RPMI7951 (cell line): ENCODE measurements at places on chromosomes 5 and 9. TPM values are rescaled to one million over a fixed set of nuclear protein-coding genes. Genes with fewer than 3 reads are reported as not detected.

DNA sequence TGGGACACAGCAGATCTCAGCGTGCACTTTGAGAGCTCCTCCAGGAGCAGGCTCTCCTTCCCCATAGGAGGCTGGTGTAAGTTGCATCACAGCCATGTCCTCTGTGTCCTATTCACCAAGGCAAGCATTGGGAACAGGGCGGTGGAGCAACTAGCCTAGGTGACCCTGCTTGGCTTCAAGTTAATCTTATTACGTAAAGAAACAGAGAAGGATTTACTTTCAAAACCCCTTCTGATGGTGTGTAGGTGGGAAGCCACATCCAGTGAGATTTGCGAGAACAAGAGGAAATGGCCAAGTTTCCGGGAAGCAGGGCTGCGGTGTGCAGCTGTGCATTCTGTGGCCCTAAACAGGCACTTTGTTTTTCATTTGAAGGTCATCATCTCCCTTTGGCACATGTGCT is 80.2 kb downstream of the TRIO start:
- DNase-seq, result no peak

The HINT2 gene
- 57.7 and 63.2 TPM in 2 replicates for total RNA-seq

DNA sequence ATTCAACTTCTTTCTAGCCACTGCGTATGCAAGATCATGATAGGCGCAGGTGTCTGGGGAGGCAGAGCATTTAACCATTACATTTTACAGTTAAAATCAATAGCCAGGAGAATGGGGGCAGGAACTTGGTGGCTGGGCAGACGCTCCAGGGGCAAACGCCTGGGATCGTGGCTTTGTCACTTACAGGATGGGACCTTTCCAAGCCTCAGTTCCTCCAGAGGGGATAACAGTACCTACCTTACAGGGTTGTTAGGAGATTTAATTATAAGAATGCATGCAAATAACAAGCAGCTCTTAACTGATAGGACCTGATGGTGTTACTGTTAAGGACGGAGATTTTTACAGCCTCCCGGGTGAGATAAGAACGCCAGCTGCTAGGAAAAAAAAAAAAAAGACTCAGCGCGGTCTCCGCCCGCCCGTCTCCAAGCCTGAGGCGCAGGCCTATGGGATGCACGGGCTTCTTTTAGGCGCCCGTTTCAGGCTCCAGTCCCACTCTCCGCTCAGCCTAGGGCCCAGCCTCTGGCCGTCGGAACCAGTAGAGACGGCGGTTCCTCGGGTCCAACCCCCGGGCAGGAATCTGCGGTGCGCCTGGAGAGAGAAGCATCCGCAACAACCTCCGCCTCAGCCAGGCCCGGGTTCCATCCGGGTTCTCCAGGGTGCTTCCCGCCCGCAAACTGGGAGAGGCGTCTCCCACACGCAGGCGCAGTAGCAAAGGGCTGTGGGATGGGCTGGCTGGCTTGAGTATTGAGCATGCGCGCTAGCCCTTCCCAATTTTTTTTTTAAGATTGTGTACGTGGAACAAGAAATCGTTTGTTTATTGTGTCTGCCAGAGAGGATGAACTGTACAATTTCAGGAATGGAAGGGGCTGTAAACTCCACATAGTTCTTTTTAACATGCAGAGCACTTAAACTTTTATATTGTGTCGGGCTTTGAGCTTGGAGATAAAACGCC is at the start of gene FAM200C:
FAM200C (minus strand) TSS at position 653 of the 952 bp plus-strand sequence. CDS start 4,564 bp downstream, outside the sequence.
- peak; percentile 90 for DNase-seq

DNA sequence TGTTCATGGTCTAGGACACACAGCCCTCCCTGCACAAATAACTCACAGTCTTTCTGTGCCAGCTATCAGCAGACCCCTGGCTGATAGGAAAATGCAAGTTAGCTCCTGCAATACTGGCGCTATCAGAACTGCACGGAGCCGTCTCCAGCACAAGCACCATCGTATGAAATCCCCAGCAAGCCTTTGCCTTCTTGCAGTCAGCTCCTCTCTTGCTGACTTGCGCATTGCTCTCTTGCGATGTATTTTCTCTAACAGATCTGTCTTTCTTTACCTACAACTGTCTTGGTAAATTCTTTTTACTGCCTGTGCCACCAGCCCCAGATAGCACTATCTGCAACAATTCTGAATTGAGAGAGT is 25.1 kb upstream of the UGCG start:
- DNase-seq, result no peak

The RPP25L gene
- 27.6 and 37.6 TPM in 2 replicates for total RNA-seq

- DNase-seq, result no peak
These were observed 42.7 kb downstream of the LRRC70 start for GRCh38 chr5:62621280-62621679.

The KIF3A gene
- 4.4 and 4.6 TPM in 2 replicates for total RNA-seq

- no peak for DNase-seq
These were observed 283.9 kb upstream of the TUT7 start for GRCh38 chr9:86638109-86638508.

DNA sequence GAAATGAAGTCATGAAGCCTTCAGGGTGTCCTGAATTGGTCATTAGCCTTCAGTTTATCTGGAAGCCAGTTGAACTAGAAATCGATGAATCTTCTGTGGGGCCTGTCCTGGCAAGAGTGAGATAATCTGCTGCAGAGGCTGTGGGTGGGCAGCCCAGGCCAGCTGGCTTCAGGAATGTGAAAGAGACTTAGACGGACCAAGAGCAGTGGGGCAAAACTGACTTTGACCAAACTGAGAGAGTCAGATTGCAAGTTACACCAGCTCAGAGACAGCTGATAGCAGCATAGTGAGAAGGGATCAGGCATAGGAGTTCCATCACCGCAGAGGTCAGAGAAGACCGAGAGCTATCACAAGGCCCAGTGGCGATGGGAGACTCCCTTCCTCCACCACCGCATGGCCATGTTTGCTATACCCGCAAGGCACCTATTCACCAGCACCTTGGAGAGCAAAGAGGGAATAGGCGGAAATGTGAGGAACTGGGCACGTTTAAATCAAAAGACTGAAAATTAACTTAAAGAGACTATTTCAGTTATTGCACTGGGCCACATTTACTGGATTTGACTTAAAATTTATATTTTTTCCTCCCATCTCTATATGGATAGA is 50.0 kb upstream of the GLIS3 start:
- DNase-seq, result no peak

DNA sequence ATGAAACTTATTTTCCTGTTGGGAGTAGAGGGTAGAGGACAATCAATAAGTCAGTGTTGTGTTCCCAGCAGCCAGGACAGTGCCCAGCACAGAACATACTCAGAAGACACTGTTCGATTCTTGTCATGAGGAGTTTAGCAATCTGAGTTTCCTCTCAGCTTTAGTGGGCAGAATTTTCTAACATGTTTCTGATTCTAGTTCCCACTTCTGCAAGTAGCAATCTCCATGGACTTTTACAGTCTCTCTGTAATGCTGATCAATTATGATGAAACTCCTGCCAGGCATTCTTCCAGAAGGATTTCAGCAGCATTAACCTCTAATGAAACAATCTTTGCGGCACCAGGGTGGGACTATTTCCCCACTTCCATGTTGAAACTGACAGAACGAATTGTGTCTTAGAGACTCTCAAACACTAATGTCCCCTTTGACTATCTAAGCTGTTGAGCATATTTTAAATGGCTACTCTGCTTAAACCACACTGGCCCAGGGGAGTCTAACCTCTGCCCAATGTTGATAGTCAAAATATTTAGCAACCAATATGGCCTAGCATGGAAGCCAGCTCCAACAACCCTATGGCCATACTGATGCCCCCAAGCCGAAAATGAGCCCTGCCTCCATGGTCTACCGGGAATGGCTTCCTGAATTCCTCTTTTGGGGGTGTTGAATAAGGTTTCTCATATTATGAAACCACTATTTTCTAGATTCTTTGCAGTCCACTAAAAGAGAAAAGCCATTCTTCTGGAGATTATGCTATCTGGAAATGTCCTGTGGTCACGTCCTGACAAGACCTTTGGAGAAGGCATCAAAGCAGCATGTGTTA is 484.3 kb downstream of the BNC2 start:
- DNase-seq, result peak; percentile 24

GRCh38 chr5:160747987-160748386 is 104.0 kb downstream of the ATP10B start:
- no peak for DNase-seq

DNA sequence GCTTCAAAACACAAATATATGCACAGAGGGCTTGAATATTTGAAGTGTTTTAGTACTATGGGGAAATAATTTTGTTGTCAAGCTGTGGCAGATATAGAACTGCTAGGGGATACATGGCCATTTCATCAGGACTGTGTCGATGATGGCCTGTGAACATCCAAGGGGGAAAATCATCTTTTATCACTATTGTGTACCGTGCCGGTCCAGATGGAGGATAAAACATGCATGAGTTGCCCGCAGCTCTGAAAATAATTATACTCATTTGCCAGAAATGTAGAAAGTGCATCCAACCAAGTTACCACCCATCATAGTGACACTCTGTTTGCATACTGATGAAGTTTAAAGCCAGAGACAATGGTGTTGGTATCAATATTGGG is 405.9 kb downstream of the ZSWIM6 start:
- DNase-seq, result no peak

- DNase-seq, result peak; percentile 26
These were observed 39.5 kb downstream of the SLC22A5 start for GRCh38 chr5:132408965-132409364.

The FGF10 gene
- total RNA-seq, result not detected in 2 replicates

The ZBTB6 gene
- 8.3 and 11.7 TPM in 2 replicates for total RNA-seq

The SMIM33 gene
- total RNA-seq, result not detected in 2 replicates

DNA sequence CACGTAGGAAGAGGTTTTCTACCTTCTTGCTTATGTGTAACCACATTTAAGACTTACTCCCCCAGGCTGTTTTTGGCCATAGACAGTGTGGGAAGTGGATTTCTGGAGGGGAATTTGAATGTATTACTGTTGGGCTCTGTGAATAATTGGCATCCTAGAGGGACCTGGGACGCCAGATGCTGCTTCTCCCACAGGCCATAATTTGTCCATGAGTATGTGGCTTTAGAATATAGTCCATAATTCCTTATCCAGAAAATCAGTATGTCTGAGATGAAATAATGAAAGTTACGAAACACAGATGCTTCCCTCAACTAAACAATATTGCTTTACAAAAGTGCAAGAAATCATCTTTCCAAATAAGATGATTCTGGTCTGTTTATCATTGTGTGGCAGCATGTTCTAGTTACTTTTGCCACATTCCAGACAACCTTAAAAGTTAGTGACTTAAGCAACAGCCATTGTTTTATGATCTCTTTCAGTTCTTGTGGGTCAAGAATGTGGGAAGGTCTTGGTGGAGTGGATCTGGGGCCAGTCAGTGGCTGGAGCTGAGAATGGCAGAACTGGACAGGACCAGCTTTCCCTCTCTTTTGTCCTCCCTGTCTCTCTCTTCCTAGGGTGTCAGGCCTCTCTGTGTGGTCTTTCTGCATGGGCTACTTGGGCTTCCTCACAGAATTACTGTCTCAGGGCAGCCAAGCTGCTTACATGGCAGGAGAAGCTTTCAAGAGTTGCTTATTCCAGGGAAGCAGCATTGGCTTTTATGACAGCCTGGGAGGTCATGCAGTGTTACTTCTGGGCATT is 79.4 kb downstream of the FBXL7 start:
- no peak for DNase-seq

DNA sequence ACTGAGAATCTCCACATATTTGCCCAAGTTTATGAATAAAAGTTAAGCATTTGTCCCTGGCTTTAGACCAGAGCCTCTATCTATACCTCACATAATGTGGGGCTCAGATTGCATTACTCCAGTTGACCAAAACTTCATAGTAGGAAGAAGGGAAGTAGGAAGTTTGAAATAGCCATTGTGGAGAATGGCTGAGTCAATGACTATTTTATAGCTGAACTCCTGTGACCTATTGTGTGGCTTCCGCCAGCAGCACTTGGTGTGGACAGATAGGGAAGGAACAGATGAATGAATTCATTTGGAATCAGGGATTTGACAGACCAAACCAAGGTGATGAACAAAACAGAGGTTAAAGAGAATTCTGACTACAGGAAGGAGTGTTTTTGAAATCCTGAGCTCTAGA is 92.9 kb upstream of the LPAR1 start:
- no peak for DNase-seq

DNA sequence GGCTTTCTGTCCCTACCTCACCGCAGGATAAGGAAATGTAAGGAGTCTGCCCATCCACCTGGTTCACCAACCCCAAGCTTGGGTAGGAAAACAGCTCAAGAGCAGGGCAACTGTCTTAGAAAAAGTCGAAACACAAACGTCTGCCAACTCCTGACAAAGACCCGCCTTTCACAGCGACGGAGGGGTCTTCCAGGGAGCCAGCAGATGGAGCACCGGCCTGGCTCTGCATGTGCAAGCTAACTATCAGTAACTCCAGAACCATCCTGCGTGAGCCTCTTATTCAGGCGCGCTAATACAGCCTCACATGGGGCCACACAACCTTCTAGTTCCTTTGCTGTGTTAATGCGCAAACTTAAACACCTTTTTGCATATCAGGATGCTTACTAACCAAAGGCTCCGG is 26.9 kb downstream of the CAMSAP1 start:
- DNase-seq, result no peak

- DNase-seq, result peak; percentile 35
These were observed 6.3 kb downstream of the TESK1 start for GRCh38 chr9:35611230-35611797.

- DNase-seq, result peak; percentile 78
These were observed 398.8 kb downstream of the ENC1 start for GRCh38 chr5:74241751-74242140.

- DNase-seq, result peak; percentile 28
These were observed 60.5 kb downstream of the RASGRF2 start for GRCh38 chr5:81020478-81021167.

The OBP2B gene
- not detected in 2 replicates for total RNA-seq

DNA sequence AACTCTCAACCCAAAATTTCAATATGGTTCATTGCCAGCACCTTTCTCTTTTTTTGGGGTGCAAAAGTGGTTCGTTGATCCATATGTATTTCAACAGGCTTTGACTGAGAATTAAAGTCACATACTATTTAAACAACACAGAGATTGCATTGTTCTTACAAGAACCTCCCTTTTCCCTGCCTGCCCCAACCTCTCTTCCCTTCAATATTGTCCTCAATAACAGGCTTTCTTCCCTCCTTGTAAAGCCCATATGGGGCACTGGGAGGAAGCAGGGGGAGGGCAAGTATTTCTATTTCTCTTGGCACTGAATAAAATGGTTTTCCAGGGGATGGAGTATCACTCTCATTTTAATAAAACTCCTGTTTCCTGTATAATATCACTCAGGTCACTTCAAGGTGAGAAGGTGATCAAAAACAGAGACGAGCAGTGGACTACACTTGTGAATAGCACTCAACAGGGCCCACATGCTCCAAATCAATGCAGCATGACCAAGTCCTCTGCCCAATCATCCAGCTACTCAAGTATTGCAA is 65.1 kb downstream of the EFNA5 start:
- DNase-seq, result no peak

The NSMF gene
- 11.9 and 12.7 TPM in 2 replicates for total RNA-seq

The UBQLN1 gene
- total RNA-seq, result 75.7 and 80.2 TPM in 2 replicates

The LRRC19 gene
- not detected in 2 replicates for total RNA-seq

The PCDHB3 gene
- total RNA-seq, result 0.12 and 0.20 TPM in 2 replicates

- DNase-seq, result no peak
These were observed 7.6 kb downstream of the TTC39B start for GRCh38 chr9:15299374-15299939.

GRCh38 chr5:147735621-147736125 is 46.9 kb downstream of the JAKMIP2 start:
- DNase-seq, result no peak

GRCh38 chr5:33903118-33903517 is 11.3 kb upstream of the ADAMTS12 start:
- DNase-seq, result no peak
